Spleen (tissue), 13 donors: ENCODE measurements at places on chromosomes 4 and X. TPM values are rescaled to one million over a fixed set of nuclear protein-coding genes. Genes with fewer than 3 reads are reported as not detected.

GRCh38 chrX:134623293-134624045, 34.8 kb downstream of the PLAC1 start:
- no peak for DNase-seq
- H3K4me1 ChIP-seq: no peaks in the 10 kb centered on the region
- no peak overlapping the region for H3K4me3 ChIP-seq

DNA sequence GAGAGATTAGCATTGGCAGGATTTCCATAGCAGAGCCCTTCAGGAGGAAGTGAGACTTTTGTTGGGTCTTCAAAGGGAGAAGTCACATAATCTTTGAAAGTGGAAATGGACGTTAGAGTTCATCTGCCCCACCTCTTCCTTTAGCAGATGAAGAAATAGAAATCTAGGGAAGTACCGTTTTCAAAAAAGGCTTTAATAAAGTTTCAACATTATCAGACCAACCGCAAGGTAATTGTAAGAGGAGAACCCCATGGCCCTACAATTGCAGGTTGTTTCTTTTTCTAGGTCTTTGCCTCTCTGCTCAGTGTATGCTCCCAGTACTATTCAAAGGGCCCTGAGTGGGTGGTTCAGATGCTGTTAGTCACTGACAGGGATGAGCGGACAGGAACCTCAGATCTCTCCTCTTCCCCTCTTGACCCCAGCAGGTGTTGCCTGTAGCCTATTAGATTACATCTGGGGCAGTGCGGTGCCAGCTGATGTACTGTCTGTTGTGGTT, 48.6 kb upstream of the AP1S2 start:
- no peaks in the 10 kb centered on the region for H3K36me3 ChIP-seq
- no peak for DNase-seq
- peak overlapping the region; percentile 64 for H3K27ac ChIP-seq
- H3K4me3 ChIP-seq: no peak overlapping the region

DNA sequence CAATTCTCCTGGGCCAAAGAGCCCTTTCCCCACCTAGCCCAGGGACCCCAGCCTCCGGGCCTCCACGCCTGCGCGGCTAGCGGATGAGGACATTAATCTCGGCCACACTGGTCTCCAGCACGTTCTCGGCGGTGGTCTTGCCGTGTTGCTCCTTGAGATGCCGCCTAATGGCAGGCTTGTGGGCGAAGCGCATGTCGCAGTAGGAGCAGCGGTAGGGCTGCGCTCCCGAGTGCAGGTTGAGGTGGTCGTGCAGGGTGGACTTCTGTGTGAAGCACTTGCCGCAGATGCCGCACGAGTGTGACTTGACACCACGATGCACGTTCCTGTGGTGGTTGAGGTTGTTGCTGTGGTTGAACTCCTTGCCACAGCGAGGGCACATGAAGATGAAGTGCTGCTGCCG, 72.1 kb downstream of the UBE2K start:
- no peak overlapping the region for H3K4me3 ChIP-seq
- H3K4me1 ChIP-seq: no peaks in the 10 kb centered on the region
- DNase-seq: no peak
- H3K36me3 ChIP-seq: no peaks in the 10 kb centered on the region
- no peak overlapping the region for H3K27ac ChIP-seq

DNA sequence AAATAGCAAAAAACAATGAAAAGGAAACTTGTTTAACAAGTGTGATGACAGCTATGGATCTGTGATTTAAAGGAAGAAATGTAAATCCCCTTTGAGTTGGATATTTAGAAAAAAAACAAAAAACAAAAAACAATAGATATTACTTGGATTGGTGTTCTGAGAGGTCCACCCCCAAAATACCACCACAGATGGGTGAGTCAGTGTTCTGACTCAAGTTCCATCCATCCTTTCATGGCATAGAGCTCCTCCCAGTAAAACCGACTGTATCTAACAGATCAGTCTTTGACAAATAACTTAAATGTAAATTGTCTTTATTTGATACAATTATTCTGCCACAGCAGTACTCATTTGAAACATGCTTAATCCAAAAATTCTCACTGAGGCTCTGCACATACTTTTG, 27.4 kb downstream of the TMPRSS11B start:
- no peak overlapping the region for H3K4me3 ChIP-seq
- no peaks in the 10 kb centered on the region for H3K27me3 ChIP-seq
- H3K4me1 ChIP-seq: no peaks in the 10 kb centered on the region
- DNase-seq: no peak
- H3K27ac ChIP-seq: no peak overlapping the region

Gene EDNRA
- 16.5 TPM for total RNA-seq

GRCh38 chr4:105765690-105766407, 57.3 kb downstream of the GSTCD start:
- H3K4me3 ChIP-seq: no peak overlapping the region
- no peak for DNase-seq
- H3K27me3 ChIP-seq: no peaks in the 10 kb centered on the region

DNA sequence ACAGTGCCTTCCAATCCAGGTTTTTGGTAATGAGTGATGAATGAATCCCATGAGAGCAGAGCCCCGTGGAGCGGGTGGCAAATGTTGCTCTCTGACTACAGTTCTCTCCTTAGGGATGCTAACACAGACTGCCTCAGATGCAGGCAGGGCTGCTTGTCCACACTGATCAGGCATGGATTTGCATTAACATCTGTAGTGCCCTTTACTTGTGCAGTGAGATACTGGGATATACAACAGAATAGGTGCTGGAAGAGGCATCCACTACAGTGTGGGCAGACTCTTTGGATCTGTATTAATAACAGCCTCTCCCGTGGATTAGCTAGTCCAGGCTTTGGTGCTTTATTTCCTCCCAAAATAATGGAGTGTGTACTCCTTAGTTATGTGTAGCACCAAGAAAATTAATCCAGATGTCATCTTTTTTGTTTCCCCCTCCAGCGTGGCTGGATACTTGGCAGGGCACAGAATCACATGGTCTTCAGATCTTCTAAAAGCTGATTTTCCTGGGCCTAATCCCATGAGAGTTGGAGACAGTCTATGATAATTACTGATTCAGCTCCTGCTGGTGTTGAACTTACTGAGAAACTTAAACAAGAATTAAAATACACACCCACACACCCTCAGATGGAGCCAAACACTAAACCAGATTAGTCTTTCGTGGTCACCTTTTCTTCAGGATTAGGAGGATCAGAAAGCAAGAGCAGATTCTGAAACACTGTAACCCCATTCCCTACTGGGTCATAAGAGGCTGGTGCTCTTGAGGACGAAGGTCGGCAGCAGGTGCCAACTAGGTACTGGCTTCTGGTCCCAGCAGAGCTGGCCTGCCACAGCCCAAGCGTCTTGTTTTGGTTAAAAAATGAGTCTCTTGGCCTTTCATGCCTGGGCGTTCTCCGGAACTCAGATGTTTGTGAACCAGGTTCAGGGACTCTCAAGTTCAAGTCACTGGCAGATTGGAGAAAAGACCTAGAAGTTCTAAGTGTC, 23.1 kb upstream of the NAP1L5 start:
- peaks cover 5% of the 10 kb centered on the region for H3K4me1 ChIP-seq
- no peak overlapping the region for H3K27ac ChIP-seq
- H3K27me3 ChIP-seq: no peaks in the 10 kb centered on the region
- H3K36me3 ChIP-seq: peaks cover 49% of the 10 kb centered on the region
- H3K4me3 ChIP-seq: no peak overlapping the region
- no peak for DNase-seq

Gene FDCSP
- total RNA-seq: 2.8 TPM

DNA sequence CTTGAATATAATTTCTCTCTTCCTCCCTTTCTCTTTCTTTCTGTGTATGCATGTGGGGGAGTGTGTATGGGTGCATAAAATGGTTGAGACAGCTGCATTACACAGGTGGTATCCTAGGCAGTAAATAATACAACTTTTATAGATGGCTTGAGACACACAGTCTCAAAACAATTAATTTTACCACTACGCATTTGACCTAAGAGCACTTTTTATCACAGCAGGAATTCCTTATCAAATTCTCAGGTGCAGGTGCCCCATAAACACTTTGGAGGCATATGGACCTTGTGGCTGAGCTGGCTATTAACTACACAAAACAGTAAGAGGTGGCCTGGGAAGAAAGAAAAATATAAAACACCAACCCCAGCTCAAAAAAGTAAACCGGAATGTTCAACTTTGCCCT, 91.3 kb downstream of the RASGEF1B start:
- no peak for DNase-seq
- H3K27ac ChIP-seq: no peak overlapping the region
- H3K4me3 ChIP-seq: no peak overlapping the region
- H3K27me3 ChIP-seq: no peaks in the 10 kb centered on the region

Gene FANCB
- total RNA-seq: 4.3 TPM

Gene UCP1
- not detected for total RNA-seq

Gene RHOH
- total RNA-seq: 99.3 TPM

DNA sequence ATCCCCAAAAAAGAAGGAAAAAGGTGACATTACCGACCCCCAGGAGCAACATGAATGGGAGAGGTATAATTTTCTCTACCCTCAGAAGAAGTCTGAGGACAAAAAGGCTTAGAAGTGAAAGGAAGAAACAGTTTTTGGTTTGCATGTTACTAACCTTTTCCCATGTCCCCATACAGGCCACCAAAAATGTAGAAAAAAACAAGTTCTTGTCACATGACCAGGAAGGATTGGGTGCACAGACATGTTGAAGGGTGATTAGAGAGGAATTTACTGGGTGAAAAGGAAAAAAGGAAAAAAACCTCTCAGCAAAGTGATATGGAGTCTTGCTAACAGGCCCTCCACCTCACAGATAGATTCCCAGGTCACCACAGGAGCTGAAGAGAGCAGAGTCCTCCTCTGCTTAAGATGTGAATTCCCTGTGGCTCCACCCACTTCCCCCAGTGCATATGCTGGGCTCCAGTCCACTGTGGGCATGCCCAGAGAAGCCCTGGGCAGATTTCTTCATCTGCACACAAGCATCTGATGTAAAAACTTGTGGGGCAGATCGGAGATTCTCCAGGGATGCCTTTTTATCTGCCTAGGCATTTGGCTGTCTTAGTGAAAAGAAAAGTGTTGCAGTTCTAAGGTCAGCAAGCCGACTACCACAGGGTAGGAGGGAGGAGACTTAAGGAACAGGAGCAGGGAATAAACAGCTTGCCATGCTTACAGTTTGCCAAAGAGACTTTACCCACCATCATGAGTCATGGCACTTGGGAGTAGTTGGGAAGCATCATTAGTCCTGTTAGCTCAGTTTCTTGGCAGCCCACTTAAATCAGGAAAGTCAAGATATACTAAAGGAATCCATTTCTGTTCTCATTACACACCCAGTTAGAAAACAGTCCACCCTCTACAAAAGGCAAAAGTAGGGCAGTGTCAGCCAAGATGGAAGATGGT, 25.0 kb upstream of the PASD1 start:
- no peaks in the 10 kb centered on the region for H3K27me3 ChIP-seq
- H3K27ac ChIP-seq: no peak overlapping the region
- H3K4me3 ChIP-seq: no peak overlapping the region
- no peaks in the 10 kb centered on the region for H3K4me1 ChIP-seq

DNA sequence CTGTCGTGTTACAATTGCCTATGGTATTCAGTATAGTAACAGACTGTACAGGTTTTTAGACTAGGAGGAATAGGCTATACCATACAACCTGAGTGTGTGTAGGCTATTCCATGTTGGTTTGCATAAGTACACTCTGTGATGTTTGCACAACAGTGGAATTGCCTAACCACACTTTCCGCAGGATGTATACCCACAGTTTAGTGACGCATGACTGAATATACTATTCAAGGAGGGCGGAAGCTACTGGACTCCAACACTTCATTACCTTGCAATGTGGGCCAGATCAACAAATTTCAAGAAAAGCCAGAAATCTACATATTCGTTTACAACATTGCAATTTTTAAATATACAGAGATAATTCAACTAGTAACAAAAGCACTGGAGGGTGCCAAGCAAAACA, 317.2 kb downstream of the PDGFC start:
- no peaks in the 10 kb centered on the region for H3K27me3 ChIP-seq
- no peaks in the 10 kb centered on the region for H3K4me1 ChIP-seq

DNA sequence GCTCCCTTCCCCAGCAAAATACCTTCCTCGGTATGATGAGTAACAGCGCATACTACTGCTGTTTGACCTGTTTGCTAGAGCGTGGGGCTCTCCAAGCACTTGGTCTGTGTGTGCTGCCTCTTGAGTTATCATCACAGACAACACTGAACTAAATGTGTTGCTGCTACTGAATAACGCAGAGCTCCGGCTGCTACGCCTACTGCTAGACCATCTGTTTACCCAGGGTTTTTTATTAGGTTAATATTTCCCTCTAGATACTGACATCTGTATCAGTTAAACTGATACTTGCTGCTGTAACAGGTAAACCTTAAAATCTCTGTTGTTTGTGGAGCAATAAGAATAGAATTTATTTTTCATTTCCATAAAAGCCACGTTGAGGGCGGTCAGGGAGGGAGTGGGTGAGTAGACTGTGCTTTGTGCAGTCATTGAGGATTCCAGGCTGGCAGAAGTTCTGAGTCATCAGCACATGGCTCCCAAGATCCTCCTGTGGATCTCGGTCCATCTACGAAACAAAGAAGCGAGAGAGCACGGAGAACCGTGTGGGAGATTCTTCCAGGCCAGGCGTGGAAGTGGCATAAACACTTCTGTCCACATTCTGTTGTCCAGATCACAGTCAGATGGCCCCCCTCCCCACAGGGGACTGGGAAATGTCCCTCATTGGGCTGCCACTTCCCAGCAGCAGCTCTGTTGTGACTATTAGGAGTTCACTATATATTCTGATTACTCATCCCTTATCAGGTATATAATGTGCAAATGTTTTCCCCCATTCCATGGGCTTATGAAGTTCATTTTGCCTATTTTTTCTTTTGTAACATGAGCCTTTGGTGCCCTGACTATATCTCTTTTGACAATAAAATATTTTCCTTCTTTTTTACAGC, 14.1 kb downstream of the GRK4 start:
- H3K4me3 ChIP-seq: no peak overlapping the region
- H3K36me3 ChIP-seq: no peaks in the 10 kb centered on the region
- no peaks in the 10 kb centered on the region for H3K27me3 ChIP-seq

- DNase-seq: no peak
- no peak overlapping the region for H3K4me3 ChIP-seq
- no peaks in the 10 kb centered on the region for H3K27me3 ChIP-seq
- H3K4me1 ChIP-seq: no peaks in the 10 kb centered on the region
- H3K36me3 ChIP-seq: no peaks in the 10 kb centered on the region
These were observed 28.0 kb downstream of the JAKMIP1 start for GRCh38 chr4:6172093-6172926.

Gene GAB3
- 37.2 TPM for total RNA-seq

GRCh38 chrX:22666441-22666840, 333.3 kb upstream of the DDX53 start:
- no peak overlapping the region for H3K27ac ChIP-seq
- no peaks in the 10 kb centered on the region for H3K36me3 ChIP-seq
- DNase-seq: no peak
- no peaks in the 10 kb centered on the region for H3K4me1 ChIP-seq

DNA sequence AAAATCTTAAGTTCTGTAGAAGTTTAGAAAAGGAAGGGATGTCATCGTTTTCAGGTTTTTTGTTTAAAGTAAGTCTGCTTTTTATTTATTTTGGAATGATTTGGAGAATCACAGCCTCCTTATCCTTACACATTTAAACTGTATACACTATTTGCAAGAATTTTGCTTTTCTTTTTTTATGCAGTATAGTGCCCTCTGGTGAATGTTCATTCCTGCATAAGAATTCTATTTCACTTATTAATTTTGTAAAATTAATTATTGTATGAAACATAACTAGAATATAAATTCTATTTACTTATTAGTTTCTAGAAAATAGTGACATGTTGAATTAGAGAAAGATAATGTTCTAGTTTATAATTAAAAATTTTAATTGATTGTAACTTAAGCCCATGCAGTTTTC, 44.6 kb downstream of the DACH2 start:
- DNase-seq: no peak
- H3K27me3 ChIP-seq: peaks cover 3% of the 10 kb centered on the region
- no peak overlapping the region for H3K27ac ChIP-seq
